NCI-H1694 treated with DMSO at 0.1 percent for 48 hours (cell line): ENCODE measurements at places on chromosomes 13 and 19.

DNA sequence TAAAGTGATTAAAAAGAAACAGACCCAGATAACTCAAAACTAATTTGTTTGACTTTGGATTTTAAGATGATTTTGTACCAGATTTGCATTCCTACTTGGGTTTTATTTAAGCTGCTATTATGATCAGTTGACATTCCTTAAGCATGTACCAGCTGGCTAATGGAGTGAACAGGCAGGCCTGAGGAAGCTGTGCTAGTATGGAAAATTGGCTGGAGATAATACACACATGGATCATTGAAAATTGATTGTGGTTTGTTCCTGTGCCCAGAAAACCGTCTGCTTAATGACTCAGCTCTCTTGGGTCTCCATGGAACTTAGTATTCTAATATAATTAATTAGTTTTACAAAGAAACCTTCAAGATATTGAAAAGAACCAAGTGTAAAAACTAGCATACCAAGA lies 22.6 kb downstream of the POLR1D start:
- no peak for DNase-seq

DNA sequence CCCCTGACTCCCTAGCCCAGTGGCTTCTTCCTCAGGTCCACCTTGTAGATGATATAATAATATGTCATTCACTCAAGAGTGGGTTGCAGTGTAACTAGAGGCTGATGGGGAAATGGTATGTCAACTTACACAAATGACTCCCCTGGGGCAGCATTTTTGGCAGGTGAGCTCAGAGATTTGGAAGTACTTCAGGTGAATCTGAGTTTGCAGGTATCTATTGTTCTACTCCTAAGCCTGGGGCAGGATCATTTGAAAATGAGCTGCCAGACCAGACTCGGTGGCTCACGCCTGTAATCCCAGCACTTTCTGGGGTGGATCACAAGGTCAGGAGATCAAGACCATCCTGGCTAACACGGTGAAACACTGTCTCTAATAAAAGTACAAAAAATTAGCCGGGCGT lies 11.6 kb upstream of the CNMD start:
- DNase-seq, result no peak

DNA sequence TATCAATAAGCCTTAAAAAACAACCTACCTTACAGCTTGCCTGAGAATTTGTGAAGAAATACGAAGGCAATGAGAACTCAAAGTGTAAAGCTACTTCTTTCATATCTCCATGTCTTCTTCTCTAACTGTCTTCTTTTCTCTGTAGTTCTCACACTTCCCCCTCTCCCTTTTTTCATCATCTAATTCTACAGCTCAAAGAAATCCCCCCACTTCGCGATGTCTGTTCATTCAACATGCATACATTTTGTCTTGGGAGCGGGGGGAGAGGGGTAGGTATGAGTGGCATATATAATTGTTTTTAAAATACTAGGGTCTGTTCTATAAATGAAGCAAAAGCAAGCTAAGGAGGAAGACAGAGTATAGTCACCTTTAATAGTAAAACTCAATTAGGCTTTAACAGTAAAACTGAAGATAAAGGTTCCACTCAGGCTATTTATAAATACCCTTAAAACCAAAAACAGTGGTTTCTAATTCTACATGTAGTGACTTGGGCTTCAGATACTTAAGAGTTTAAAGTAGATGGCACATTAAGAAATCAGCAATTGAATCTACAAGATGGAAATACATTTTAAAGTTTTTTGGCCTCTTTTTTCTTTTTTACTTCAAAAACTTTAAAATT lies 106.9 kb downstream of the KLF12 start:
- DNase-seq, result no peak

GRCh38 chr19:4337906-4338440 lies 654 bp downstream of the STAP2 start:
- DNase-seq, result no peak
